ENCODE measurements at places on chromosomes 1 and 21. TPM values are rescaled to one million over a fixed set of nuclear protein-coding genes. Genes with fewer than 3 reads are reported as not detected.

- no peak for DNase-seq
Measured at GRCh38 chr1:33886496-33886895, 22.6 kb downstream of the HMGB4 start.

DNA sequence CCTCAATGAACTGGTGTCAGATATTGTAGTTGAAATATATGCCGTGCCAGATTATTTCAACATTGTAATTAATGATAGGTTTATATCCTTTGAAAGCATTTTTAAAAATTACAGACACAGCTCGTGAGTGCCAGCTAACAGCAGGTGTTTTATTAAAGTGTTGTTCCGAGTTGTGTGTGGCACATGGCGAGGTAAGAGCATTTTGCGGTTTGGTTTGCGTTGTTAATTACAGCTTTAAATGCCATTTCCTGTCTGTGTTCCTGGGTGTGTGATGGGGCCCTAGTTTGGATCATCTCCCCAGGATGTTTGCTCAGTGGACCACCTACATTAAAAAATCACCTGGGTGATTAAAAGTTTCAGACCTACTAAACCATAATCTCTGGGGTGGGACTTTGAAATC lies 97.4 kb downstream of the PRDM2 start:
- DNase-seq: no peak

DNA sequence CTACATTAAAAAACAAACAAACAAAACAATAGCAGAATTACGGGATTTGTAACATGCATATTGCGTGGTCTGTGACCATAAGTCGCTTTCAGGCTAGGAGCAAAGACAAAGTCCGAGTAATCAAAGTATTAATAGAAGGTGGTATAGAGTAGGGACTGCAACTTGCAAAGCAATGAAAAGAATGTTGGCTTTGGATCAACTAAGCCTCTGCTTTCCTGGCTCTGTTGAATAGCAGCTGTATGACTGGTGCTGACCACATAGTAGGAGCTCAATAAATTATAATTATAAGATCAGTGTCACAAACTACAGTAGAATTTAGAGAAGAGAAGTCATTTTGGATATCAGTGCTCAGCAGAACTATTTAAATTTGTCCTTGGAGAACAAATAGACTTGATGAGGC lies 586.4 kb downstream of the DPYD start:
- peak; percentile 78 for DNase-seq

DNA sequence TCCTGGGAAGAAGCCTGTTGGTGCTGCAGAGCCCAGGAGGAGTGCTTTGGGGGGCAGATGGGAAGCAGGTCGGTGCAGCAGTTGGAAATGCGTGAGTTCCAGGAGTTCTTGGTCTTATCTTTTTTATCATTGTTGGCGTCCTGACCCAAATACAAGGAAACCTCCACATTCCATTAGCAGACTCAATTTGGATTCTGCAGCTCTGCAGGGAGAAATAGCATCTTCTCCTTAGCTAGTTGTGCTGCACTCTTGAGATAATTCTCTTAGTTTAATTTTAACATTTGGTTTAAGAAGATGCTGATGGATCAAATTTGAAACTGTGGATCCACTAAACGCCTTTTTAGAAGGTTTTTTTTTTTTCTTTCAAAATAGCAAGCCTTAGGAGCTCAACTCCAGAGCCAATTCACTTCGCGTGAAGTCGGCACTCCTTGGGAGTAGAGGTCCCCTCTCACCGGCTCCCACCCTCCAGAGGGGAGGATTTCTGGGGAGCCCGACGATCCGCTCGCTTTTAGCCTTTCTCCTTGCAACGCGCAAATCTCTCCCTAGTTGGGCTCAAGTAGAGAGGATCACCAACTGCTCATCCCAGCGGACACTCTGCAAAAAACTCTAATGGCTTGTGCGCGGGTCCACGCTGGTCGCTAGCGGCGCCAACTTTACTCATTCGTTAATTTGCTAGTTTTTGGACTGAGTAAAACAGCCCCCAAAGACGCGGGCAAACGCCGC lies 1.3 kb downstream of the PLD5 start:
- no peak for DNase-seq

- peak; percentile 28 for DNase-seq
Measured at GRCh38 chr1:15304708-15305467, 57.9 kb downstream of the FHAD1 start.

GRCh38 chr21:34280389-34280795 lies 83.4 kb upstream of the KCNE2 start:
- DNase-seq: no peak

The QSOX1 gene
- 222 TPM for total RNA-seq

The KPRP gene
- not detected for total RNA-seq
